ENCODE measurements at places on chromosomes 2 and 18.

GRCh38 chr2:38937548-38937947 is 47.9 kb downstream of the ARHGEF33 start:
- no peak for DNase-seq

GRCh38 chr2:27042985-27043634 is 8.4 kb upstream of the AGBL5 start:
- no peak for DNase-seq

DNA sequence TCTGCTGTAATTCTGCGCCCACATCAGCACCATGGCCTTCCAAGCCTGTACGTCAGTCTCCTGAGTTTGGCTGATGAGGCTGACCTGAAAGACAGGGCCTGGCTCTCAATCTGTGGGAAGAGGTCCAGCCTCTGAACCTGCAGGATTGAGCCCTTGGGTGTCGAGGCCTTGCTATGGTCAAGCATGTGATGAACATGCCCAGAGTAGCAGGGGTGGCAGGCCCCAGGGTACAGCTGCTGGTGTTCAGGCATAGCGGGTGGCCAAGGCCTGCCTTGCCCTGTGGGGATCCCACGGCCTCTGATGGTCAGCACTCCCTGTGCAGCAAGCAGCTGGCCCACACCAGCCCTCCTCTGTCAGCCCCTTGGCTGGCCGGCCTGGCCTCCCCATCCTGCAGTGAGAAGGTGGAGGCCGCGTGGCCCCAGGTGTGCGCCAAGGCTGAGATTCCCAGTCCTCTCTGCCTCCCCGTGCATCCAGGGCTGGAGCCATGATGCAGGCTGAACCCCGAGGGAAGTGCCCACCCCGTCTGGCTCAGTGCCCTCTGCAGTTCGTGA is 298.4 kb downstream of the NDUFA10 start:
- DNase-seq = no peak

DNA sequence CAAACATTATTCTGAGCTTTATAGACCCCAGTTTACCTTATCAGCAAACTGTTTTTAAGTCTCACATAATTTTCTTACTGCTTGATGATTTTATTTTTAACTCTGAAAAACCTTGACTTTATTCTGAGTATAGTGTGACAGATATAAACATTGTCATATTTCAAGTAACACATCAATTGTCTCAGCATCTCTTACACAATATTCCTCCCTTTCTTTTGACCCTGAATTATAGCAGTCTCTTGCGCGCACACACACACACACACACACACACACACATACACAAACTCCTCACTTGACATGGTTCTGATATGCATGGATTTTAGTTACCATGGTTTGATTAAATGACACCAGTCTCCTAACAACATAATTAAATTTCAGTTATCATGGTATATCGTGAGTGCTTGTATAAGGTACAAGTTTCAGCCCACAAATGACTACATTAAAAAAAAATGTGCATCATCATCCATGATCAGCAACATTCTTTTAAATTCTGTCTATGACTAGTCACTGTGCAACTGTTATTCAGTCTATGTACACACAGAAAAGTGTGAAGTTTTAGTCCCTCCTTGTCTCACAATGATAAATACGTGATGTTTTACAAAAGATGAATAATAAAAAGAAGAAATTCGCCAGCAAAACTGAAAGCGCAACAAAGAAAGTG is 39.5 kb upstream of the TACR1 start:
- no peak for DNase-seq

GRCh38 chr2:38407111-38407682 is 30.1 kb upstream of the ATL2 start:
- DNase-seq = no peak

- no peak for DNase-seq
These were observed 120.2 kb downstream of the MYO3B start for GRCh38 chr2:170298115-170298514.

- DNase-seq = no peak
These were observed 165.9 kb downstream of the MYT1L start for GRCh38 chr2:2165135-2165534.

DNA sequence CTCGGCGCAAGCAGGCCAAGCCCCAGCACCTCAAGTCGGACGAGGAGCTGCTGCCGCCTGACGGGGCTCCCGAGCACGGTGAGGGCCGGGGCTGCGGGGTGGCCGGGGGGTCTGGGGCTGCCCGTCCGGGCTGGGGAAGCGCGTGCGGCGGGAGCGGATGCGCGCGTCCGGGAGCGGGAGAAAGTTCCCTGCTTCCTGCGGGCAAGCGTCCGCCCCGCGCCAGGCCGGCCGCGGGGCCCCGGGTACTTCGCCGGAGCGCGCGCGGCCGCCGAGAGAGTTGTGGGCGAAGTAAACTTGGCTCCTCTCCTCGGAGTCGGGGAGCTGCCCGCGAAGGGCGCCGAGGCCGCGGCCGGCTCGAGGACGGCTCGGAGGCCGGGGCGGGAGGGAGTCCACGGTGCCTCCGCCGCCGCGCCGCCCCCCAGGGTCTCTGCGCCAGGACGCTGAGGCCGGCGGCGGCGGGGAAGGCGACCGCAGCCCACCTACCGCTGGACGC is 707 bp downstream of the SALL3 start:
- DNase-seq = no peak

DNA sequence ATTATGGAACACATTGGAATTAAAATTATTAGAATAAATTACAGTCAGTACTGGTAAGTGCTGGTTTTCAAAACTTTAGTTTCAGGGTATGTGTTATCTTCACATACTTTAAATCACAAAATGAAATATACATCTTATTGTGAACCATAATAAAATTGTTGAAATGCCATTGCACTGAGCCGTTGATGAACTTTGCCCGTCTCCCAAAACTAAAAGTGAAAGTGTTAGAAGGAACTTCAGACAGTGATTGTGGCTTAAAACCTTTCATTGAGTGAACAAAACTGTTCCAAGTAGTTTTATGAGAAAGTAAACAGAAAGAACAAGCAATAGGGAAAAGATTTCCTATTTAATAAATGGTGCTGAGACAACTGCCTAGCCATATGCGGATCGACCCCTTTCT is 811.6 kb downstream of the PLCL1 start:
- no peak for DNase-seq

- DNase-seq = no peak
These were observed 10.1 kb downstream of the RND3 start for GRCh38 chr2:150477347-150477746.

DNA sequence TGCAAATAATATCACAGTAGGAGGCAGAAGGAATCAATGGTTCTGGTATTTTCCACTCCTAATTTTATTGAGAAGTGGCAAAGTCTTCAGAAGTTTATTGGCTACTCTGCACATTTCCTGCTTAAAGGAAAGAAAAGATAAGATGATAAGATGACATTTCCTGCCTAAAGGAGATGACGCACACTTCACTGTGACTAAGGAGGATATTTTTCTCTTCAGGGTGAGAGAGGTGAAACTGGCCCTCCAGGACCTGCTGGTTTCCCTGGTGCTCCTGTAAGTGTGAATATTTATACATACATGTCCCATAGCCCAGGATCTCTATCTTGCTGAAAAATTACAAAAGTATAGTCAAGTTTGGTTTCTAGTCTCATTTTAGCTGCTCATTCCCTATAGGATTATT is 27.9 kb downstream of the COL3A1 start:
- no peak for DNase-seq

- peak; percentile 52 for DNase-seq
These were observed 78.5 kb downstream of the ACSL3 start for GRCh38 chr2:222939208-222939856.

GRCh38 chr2:109372171-109372568 is 241.6 kb downstream of the SEPTIN10 start:
- DNase-seq = no peak

GRCh38 chr18:79744625-79745024 is 53.1 kb upstream of the KCNG2 start:
- DNase-seq = no peak

- no peak for DNase-seq
These were observed 32.3 kb downstream of the DNMT3A start for GRCh38 chr2:25309402-25309801.

DNA sequence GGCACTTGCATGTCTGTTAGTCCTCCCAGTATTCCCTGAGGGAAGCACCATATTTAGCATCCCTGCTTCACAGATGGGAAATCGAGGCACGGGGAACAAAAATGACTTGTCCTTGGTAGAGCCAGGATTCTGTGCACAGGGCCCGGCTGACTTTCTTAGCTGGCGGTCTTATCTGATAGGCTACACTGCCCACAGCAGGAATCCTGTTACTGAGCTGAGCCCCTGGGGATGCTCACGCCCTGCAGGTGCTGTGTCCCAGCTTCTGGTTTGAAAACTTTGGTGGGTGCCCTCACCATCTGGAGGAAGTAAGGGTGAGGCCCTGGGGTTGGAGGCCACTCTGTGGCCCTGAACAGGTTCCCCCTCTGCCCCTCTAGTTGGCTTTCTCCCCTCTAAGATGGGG is 68.4 kb upstream of the MCFD2 start:
- no peak for DNase-seq

DNA sequence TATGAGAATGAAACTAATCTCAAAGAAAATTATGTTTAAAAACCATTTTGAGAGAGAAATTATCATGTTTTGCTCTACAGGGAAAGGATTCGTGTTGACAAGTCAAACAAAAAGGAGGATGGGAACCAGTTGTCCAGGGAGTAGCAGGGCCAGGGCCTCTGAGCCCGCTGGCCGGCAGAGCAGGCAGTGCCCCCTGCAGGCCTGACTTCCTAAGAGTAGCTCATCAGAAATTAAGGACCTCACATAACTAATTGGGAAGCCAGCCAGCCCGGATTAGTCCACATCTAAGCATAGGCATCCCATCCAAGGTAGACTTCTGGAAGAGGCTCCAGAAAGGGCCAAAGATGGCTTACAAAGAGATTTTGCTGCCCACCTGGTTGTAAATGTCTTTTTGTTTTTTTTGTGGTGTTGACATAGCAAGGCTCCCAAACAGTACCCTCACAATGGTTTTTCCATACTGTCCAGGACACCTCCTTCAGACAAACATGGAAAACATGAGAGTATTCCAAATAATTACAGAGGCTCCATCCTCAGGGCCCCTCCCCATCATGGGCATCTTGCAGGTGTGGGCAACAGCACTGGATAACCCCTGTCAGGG is 241.2 kb upstream of the TANK start:
- no peak for DNase-seq

DNA sequence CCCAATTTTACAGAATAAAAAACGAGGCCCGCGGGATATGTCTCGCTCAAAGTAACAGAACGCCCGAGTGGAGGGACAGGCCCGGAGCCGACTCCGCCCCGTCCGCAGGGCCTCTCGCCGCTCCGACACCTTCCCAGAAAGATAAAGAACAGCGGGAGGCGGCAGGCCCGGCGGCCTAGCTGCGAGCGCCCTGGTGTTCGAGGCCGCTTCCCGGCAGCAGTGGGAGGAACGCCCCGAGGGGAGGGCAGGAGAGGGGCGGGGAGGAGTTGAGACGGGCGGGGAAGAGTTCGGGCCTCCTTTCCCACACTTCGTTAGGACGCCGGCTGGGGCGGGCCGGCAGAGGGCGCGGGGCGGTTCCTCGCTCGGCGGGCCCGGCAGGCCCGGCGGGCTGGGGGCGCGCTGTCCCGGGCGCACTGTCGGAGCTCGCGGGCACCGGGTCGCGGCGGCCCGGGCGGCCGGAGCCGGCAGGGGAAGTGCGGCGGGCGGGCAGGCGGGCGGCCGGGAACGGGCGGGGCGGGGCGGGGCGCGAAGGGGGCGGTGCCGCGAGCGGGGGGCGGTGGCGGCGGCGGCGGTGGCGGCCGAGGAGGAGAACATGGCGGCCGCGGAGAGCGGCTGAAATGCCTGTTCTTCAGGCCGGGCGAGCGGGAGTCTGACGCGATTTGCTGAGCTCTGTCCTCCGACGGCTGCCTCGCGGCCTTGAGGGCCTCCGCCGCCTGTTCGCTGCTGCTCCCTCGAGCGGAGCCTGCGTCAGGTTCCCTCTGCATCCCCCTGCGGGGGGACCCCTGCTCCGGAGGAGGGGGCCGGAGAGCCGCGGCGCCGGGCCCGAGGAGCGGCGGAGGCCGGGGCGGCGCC is at the start of gene NCOA1:
Gene NCOA1 (plus strand): TSS at position 565 of the 852 bp plus-strand sequence. CDS start 167,424 bp downstream, outside the sequence.
- peak; percentile 51 for DNase-seq

DNA sequence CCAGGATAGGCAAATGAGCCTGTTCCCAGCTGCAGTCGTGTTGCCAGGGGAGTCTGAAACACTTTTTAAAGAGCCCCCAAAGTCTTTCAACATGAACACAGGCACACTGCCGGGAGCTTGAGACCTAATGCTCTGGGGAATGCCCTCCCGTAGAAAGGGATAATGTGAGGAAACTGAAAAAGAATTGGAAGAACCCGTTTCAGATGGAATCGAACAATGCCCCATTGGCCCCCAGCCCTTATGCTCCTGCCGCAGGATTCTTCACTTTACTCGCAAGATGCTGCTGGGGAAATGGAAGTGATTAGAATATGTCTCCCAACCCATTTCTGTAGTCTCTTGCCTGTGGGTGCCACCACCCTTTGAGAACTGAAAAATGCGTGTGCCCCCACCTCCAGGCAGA is 136.3 kb upstream of the GATA6 start:
- no peak for DNase-seq

DNA sequence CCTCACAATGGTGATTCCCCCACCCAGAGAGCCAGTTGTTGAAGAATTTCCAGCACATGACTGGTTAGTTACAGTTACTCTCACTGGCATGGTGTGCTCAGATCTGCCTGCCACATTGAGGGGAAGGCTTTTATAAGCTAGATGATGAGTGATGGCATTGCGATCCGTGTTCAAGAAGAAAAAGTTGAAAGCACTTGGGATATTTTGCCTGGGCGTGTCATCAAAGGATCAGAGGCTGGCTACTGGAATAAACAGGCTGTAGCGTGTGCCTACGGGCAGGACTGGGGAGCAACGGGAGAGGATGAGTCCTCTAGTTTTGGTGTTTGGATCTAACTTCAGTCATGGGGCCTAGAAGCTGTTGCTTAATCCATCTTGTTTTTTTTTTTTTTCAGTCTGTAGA is 175.0 kb downstream of the SETBP1 start:
- DNase-seq = no peak

GRCh38 chr2:70916291-70916690 is 19.4 kb upstream of the ATP6V1B1 start:
- DNase-seq = no peak

DNA sequence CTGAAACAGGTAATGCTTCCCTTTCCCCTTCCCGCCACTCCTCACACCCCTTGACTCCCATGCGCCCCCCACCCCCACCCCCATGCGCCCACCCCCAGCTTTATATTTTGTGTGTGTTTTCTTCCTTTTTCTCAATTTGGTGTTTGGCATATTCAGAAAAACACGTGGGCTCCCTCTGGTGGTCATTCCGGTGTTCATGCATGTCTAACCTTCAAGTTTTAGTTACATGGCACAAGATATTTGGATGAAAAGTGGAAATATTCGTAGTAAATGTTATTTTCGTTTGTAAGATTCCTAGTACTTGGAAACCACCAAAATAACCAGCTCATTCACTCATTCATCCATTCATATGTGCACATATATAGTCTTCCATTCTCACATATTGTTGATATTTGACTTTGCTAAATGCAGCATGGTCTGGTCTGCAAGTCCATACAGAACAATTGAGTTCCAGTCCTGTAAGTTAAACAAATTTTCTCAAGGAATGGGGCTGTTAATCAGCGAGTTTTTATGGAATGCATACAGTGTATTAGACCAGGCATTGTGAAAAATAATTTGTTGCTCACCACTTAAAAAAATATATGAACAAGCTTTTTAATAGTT is 143.6 kb upstream of the MAP3K20 start:
- no peak for DNase-seq
